ENCODE measurements at places on chromosomes 5 and 9. TPM values are rescaled to one million over a fixed set of nuclear protein-coding genes. Genes with fewer than 3 reads are reported as not detected.

GRCh38 chr5:36150676-36151433 lies 832 bp downstream of the LMBRD2 start:
- H3K4me3 ChIP-seq: peak overlapping the region; percentile 97
- peaks cover 27% of the 10 kb centered on the region for H3K36me3 ChIP-seq
- H3K27ac ChIP-seq: peak overlapping the region; percentile 79
- DNase-seq: peak; percentile 40
- no peaks in the 10 kb centered on the region for H3K27me3 ChIP-seq

PCDHA1 gene
- total RNA-seq: not detected

ADAM19 gene
- 348 TPM for total RNA-seq

DNA sequence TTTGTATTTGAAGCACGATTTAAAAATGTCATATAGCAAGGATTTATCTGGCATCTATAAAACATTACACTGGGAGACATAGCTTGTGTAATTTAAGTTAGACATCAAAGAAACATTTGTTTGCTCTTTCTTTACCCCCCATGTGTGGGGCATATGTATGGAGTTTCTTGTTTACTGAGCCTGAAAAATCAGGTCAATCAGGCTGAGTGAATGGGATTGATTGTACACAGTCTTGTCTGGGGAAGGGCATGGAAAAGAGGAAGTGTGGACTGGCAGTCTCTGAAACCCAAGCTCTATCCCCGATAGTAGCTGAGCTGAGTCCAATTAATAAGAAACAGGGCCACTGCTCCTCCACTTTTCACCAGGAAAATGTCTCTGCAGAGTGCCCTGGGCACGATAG lies 49.4 kb downstream of the SLC46A2 start:
- H3K4me1 ChIP-seq: peaks cover 10% of the 10 kb centered on the region
- H3K4me3 ChIP-seq: no peak overlapping the region
- H3K27ac ChIP-seq: no peak overlapping the region
- H3K36me3 ChIP-seq: peaks cover 8% of the 10 kb centered on the region
- DNase-seq: no peak

MROH2B gene
- not detected for total RNA-seq

TMOD1 gene
- total RNA-seq: 0.81 TPM

CSF1R gene
- 0.10 TPM for total RNA-seq

DNA sequence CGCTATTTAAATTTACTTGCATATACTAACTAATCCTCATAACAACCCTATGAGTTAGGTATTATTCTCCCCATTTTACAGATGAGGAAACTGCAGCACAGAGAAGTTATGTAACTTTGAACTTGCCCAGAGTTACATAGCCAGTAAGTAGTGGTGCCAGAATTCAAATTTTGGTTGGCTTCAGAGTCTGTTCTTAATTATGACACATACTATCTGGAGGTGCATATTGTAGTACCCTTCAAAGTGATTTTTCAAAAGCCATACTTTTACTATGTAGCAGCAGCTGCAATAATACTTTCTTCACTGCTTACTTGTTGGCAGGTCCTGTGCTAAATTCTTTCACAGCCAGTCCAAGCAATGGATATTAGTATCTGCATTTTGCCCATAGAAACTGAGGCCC lies 16.4 kb downstream of the MAN2A1 start:
- no peak for DNase-seq
- peaks cover 20% of the 10 kb centered on the region for H3K36me3 ChIP-seq
- H3K4me3 ChIP-seq: no peak overlapping the region
- H3K27ac ChIP-seq: no peak overlapping the region

DNA sequence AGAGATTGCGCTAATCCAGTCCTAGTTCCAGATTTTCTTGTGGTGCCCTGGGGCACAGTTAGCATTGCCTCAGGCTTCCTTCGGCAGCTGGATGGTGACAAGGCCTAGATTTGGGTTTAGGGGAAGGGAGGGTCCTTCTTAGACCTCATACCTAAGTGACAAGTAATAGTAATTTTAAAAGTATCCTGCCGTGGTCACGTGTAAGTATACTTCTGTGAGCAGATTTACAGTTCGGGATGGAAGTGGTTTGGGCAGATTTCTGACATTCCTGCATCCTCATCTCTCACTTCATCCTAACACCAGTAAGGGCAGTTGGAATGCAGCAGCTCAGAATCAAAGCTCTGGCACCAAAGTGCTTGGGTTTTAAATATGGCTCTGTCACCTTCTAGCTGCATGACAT lies 71.6 kb downstream of the LRRC70 start:
- H3K36me3 ChIP-seq: no peaks in the 10 kb centered on the region
- no peak for DNase-seq
- no peak overlapping the region for H3K27ac ChIP-seq

- H3K36me3 ChIP-seq: no peaks in the 10 kb centered on the region
- H3K4me1 ChIP-seq: no peaks in the 10 kb centered on the region
- peaks cover 6% of the 10 kb centered on the region for H3K27me3 ChIP-seq
- DNase-seq: no peak
- H3K27ac ChIP-seq: no peak overlapping the region
Measured at GRCh38 chr5:137136991-137137632, 362.0 kb downstream of the SPOCK1 start.

DNA sequence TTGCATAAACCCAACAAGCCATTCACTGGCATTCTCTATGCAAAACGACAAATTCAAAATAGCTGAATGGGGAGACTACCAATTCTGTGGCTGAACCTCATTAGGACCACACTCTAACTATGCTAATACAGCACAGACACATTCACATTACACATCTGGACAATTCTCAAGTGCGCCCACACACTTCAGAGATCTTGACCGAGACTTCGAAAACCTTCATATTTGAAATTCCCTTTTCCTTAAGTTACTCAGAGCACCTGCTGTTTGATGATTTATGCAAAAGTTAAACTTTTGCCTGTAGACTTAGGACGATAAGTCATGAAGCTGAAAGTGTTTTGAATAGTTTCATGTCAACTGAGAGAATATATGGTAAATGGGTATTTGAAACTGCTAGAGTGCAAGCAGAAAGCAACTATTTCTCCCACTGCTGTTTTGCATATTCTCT lies 111.9 kb downstream of the FBN2 start:
- H3K27me3 ChIP-seq: no peaks in the 10 kb centered on the region
- no peaks in the 10 kb centered on the region for H3K4me1 ChIP-seq
- no peak overlapping the region for H3K4me3 ChIP-seq
- no peak for DNase-seq
- no peak overlapping the region for H3K27ac ChIP-seq

DNA sequence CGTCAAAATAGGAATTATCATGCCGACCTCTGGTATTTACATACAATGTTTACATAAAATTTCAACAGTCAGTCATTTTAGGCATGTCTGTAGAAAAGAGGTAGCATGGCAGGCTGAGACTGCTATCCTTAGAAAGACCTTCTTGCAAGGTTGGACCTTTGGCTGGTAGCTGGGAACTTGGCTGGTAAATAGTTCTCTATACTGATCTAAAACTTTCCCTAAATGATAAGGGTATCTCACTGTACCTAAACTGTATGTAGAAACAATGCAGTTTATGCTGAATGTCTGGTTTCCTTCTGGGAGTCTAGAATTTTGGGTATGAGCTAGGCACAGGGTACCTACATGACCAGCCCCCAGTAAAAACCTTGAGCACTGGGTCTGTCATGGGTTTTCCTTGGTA lies 18.0 kb downstream of the FEM1C start:
- H3K27ac ChIP-seq: no peak overlapping the region
- peaks cover 47% of the 10 kb centered on the region for H3K4me1 ChIP-seq
- H3K36me3 ChIP-seq: peaks cover 29% of the 10 kb centered on the region

DNA sequence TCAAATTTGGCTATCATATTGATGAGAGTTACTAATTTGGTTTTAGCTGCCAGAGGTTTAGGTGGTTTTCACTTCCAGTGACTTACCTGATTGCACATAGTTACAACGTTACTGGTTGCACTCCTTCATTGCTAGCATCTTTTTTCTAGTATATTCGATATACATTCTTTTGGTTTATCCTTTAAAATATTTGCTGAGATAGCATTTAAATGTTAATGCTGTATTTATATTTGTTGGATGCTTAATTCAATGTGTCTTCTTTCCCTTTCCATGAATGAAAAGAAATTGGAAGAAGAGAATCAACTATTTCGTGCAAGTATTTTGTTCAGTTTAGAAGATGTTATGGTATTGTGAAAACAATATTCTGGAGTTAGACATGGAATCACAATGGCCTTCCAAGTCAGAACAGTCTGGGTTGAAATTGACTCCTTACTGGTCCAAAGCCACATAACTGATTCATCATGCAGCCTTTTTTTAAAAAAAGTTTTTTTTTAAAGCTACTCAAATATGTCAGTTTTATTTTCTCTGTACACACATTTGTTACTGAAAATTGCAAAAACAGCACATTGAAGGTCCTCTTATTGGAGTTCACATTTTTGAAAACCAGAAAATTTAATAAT lies 2.2 kb downstream of the SPIN1 start:
- H3K27me3 ChIP-seq: peaks cover 4% of the 10 kb centered on the region
- peak overlapping the region; percentile 96 for H3K4me3 ChIP-seq
- no peak for DNase-seq
- peaks cover 41% of the 10 kb centered on the region for H3K4me1 ChIP-seq
- peaks cover 23% of the 10 kb centered on the region for H3K36me3 ChIP-seq

DNA sequence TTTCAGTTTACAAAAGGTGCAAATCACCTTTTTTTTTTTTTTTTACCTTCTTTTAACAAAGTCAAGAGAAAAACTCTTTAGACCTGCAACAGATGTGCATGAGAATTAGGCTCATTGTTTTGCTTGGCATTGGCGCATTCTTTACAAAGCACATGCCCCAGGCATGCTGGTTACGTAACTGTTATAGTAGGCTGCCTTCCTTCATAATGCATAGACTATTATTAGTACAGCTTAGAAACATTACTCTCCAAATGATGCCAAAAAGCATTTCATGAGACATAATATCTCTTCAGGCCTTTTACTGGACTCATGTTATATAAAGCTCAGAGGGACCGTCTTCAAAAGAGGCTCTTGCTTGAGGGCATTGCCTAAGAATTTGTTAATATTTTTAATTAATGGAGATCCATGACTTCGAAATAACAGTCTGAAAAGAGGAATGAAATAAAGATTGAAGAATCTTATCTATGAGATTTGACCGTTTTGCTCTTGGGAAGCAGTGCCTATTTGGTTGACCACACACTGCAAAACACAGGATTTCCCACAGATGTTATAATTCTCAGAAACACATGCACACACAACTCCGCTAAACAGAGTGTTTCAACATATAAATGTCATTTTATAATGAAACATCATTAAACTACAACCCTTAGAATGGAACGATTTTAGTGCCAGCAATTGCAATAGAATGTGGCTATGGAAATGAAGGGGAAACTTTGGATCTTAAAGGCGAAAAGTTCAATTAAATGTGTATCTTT lies 478.7 kb downstream of the PRR16 start:
- no peaks in the 10 kb centered on the region for H3K36me3 ChIP-seq
- no peak overlapping the region for H3K27ac ChIP-seq
- no peak overlapping the region for H3K4me3 ChIP-seq
- no peaks in the 10 kb centered on the region for H3K27me3 ChIP-seq
- no peaks in the 10 kb centered on the region for H3K4me1 ChIP-seq

DNA sequence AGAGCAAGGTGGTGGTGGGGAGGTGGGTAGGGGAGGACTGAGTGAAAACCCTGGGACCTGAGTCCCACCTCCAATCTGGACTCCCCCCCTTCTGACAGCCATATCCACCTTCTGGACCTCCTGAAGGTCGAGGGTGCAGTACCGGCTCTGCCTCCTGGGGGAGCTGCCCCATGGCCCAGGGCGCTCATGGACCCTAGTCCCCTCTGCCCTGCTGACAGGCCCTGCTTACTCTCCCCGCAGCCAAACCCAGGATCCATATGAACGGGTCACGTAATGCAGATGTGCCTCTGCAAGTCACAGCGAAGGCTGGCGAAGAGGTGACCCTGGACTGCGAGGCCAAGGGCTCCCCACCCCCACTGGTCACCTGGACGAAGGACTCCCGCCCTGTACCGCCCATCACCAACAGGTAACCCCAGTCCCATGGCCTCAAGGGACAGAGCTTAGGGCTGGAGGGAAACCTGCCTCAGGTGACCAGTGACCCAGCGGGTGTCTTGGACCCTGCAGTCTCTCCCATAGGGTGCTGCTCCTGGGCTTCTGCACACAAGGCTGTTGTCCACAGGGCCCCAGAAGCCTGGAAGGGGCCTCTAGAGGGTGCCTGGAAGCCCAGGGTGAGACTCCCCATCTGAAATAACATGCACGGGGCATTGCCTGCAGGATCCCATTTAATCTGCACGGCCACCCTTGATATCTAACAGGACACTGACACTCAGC lies 61.7 kb downstream of the HMCN2 start:
- H3K27me3 ChIP-seq: peaks cover 15% of the 10 kb centered on the region
- H3K36me3 ChIP-seq: no peaks in the 10 kb centered on the region
- no peak overlapping the region for H3K4me3 ChIP-seq
- no peaks in the 10 kb centered on the region for H3K4me1 ChIP-seq

GRCh38 chr5:33725806-33726205 lies 166.0 kb downstream of the ADAMTS12 start:
- no peak for DNase-seq
- H3K4me3 ChIP-seq: no peak overlapping the region
- H3K27ac ChIP-seq: no peak overlapping the region
- peaks cover 4% of the 10 kb centered on the region for H3K27me3 ChIP-seq
- H3K4me1 ChIP-seq: no peaks in the 10 kb centered on the region
- H3K36me3 ChIP-seq: no peaks in the 10 kb centered on the region

ANKRD31 gene
- total RNA-seq: 0.36 TPM

CDKN2B gene
- 0.73 TPM for total RNA-seq

DNA sequence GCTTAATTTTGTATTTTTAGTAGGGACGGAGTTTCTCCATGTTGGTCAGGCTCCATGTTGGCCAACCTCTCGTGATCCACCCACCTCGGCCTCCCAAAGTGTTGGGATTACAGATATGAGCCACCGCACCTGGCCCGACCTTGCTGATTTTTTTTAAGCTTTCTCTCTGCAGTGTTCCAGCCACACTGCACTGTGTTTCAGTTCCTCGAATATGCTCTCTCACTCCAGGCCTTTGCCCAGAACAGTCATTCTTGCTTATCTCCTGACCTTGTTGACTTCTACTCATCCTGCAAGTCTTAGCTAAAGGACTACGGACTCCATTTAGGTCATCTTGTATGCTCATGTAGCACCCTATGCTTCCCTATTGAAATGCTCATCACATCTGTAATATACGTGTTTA lies 3.3 kb downstream of the SNAPC3 start:
- no peak overlapping the region for H3K4me3 ChIP-seq
- peaks cover 39% of the 10 kb centered on the region for H3K36me3 ChIP-seq
- no peaks in the 10 kb centered on the region for H3K27me3 ChIP-seq
- DNase-seq: no peak

CCDC183 gene
- total RNA-seq: 0.52 TPM

GFRA3 gene
- not detected for total RNA-seq

GRCh38 chr5:127079994-127080491 lies 6.7 kb upstream of the C5orf63 start:
- H3K4me3 ChIP-seq: no peak overlapping the region
- H3K27me3 ChIP-seq: peaks cover 6% of the 10 kb centered on the region
- no peaks in the 10 kb centered on the region for H3K36me3 ChIP-seq
- H3K27ac ChIP-seq: no peak overlapping the region
- H3K4me1 ChIP-seq: peaks cover 6% of the 10 kb centered on the region

SLC45A2 gene
- not detected for total RNA-seq

GRCh38 chr5:95818181-95819147 lies 4.1 kb downstream of the GLRX start:
- peaks cover 72% of the 10 kb centered on the region for H3K4me1 ChIP-seq
- no peaks in the 10 kb centered on the region for H3K27me3 ChIP-seq
- H3K36me3 ChIP-seq: peaks cover 23% of the 10 kb centered on the region
- H3K27ac ChIP-seq: peak overlapping the region; percentile 74
